ENCODE measurements at places on chromosomes 7 and 10.

DNA sequence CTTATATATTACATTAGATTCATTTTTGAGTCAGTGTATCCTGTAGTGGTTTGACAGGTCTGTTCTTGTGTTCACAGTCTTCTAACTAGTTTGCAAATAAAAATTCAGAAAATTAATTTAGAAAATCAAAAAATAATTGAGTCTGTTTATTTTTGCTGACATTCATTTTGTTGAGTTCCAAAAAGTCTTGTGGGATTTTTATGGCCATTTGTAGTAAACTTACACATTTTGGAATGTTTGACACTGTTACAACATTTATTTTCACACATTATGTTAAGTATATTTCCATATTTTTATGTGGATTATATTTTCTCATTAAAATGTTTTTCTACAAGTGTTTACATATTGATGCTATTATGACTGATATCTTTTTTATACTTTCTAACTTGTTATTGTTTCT, 16.4 kb downstream of the RABGEF1 start:
- DNase-seq: no peak

GRCh38 chr7:27863880-27864279, 123.9 kb downstream of the TAX1BP1 start:
- no peak for DNase-seq

GRCh38 chr10:110753462-110753861, 109.3 kb downstream of the RBM20 start:
- DNase-seq: no peak

DNA sequence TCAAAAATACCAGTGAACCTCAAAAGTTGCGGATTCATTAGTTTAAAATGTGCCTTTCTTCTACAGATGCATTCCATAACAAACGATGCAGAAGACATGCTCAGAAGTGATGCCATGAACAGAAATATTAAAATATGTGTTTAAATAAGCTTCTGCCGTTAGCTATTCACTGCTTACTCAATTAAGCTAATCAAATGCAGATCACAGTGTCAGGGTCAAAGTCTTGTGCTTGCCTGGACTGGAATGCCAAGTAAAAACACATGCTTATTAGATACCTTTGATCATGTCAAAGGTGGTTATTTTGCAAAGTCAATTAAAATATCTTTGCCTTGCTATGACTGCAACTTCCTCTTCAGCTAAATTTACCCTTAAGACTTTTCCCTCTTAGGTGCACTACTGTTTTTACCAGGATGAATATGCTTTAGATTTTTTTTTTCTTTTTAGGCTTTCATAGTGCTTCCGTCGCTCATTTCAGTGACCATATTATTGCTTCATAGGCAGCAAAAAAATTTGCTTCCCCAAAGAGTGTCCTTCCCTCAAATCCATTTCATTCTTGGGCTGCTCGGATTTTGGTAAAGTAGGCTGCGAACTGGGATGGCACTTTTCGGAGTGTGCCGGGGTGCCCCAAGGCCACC, 905 bp downstream of the ASB13 start:
- DNase-seq: no peak

DNA sequence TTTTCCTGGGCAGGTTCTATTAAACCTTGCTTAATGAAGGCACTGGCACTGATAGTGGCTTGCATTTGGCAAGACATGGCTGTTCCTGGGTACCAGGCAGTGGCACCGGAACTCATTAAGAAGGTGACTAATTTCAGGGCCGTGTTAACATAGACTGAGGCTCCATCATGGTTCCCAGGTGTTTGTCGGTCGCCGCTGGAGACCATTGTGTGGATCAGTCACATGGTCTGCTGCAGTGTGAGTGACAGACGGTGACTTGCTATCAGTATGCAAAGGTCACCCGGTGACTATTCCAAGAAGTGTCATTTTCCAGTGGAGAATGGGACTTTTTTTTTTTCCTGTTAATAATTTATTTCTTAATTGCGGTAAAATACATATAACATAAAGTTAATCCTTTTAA, 106.3 kb downstream of the INSYN2A start:
- no peak for DNase-seq

DNA sequence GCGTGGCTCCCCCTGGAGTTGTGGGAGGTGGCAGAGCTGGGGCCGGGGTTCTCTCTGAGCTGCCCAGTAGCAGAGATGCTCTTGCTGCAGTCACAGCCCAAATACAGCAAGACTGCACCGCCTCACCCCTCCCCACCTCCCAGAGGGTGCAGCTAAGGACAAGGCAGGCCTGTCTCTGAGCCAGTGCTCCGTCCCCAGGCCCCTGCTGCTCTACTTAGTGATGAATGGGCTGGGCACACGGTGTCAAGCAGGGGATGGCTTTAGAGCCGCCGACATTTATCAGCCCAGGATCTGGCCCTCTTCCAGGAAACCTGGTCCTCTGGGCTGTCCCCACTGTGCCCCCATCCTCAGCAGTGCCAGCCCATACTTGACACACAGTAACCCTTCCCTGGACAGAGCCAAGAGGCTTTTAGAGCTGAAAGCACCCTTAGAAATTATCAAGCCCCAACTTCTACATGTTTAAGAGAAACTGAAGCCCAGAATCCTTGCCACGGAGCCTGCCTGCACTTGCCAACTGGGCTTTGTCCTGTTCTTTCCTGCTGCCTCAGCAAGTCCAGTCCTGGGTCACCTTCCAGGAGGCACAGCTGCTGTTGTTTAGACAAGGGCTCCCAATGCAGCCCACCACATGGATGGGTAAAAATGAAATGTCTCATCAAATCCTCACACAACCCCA, 137.1 kb upstream of the UNC5B start:
- DNase-seq: no peak

GRCh38 chr10:75074711-75075445, 36.6 kb upstream of the SAMD8 start:
- DNase-seq: no peak

- no peak for DNase-seq
Measured at GRCh38 chr10:58436071-58436470, 50.9 kb downstream of the TFAM start.

GRCh38 chr10:18279173-18279572, 138.9 kb downstream of the CACNB2 start:
- DNase-seq: no peak

- no peak for DNase-seq
Measured at GRCh38 chr10:986137-986825, 2.0 kb upstream of the GTPBP4 start.

GRCh38 chr7:107961405-107961804, 41.6 kb downstream of the LAMB1 start:
- no peak for DNase-seq

GRCh38 chr7:112262855-112263487, 56.5 kb downstream of the ZNF277 start:
- DNase-seq: no peak

DNA sequence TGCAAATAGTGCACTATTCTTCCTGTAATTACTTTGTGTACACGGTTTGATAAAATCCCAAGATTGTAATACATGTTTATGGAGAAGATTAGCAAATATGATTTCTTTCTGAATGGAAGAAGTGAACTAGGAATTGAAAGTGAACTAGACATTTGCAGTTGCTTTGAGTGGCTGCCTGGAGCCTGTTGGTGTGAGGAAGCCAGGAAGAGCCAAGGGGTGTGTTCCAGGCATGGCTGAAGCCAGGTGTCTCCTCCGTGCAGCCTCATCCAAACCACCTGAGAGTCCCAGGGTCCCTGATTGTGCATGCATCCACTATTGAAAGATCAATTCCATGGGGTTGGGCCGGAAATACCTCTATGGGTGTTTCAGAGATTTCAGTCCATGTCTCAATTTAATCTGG, 253.1 kb upstream of the SHH start:
- no peak for DNase-seq

GRCh38 chr10:126016156-126016805, 119.9 kb downstream of the FANK1 start:
- DNase-seq: no peak

GRCh38 chr10:120789303-120790203, 61.6 kb upstream of the WDR11 start:
- DNase-seq: no peak

DNA sequence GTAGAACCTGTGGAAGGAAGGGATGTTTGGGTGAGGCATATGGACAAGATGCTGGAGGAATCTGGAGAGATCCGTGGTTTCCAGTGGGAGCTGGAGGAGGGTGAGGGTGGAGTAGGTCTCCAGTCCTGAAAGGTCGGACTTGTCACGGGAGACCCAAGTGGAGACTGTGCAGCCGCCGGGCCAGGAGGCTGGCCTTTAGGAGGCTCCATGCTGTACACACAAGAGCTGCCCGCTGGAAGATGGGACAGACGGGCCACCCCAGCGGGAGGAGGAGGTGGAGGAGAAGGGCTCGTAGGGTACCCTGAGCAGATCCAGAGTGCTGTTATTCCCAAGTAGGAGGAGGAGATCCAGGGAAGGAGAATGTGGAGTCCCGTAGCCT, 106.7 kb downstream of the NKX6-2 start:
- no peak for DNase-seq

DNA sequence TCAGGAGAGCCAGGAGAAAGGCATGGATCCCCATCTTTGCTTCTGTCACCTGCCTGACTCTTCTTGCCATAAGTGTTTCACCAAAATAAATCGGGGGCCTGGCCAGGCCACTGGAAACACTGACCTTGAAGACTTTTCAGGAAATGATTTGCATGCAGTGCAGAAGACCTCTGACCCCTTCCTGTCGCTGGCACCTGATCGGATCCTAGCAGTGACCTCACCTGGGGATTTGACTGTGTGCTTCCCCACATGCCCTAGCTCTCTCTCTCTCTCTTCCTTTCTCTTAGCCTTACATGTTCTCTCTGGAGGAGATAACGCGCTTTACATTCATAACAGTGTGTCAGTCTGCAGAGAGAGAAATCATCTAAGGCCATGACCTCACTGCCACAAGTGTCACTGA, 243.0 kb downstream of the PRPF18 start:
- DNase-seq: no peak

DNA sequence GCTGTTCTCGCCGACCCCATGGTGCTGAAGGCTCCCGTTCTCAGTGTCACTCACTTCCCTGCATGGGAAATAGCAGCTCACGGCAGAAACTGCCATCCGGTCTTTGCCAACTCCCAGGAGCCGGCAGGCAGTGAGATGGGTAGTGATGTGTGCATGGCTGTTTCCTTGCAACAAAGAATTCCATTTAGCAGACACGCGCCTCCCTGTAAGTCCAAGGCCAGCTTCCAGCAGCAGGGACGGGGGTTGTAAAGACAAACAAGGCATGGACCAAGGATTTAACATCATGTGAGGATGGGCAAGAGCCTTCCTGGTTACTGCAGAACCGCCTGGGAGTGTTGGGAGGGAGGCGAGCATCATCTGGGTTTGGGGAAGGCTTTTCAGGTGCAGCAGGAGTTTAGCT, 273.1 kb downstream of the GLRX3 start:
- no peak for DNase-seq

GRCh38 chr7:87206361-87206760, 13.2 kb downstream of the TMEM243 start:
- no peak for DNase-seq

- no peak for DNase-seq
Measured at GRCh38 chr10:109996225-109996624, 11.6 kb upstream of the ADD3 start.

DNA sequence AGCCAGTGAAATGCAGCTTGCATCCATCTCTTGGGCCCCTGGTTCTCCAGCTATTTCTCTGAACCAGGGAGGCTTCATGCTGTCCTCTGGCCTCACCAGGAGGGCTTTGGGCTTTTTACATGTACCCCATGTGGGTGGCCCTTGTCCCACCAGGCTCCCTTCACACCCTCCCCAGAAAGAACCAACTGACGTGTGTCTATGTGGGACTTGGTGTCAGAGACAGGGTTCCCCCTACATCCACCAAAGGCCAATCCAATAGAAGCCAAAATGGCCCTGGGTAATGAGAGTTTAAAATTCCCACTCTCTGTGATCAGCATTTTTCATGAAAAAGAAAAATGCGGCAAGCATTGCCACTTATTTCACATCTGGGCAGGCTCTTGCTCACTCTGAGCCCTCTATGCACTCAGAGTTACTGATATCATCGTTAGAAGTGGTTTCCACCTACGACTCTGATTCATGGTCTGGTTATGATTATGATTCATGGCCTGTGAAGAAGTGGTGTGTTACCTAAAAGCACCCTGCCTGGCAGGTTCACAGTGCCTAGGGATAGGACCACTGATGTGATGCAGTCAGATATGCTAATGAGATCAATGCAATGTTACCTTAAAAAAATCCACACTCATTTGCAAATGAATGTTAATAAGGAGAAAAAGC, 133.5 kb downstream of the BUB3 start:
- no peak for DNase-seq

- no peak for DNase-seq
Measured at GRCh38 chr7:143318661-143319060, 2.8 kb downstream of the CLCN1 start.

- no peak for DNase-seq
Measured at GRCh38 chr10:86583983-86584382, 62.4 kb upstream of the WAPL start.

DNA sequence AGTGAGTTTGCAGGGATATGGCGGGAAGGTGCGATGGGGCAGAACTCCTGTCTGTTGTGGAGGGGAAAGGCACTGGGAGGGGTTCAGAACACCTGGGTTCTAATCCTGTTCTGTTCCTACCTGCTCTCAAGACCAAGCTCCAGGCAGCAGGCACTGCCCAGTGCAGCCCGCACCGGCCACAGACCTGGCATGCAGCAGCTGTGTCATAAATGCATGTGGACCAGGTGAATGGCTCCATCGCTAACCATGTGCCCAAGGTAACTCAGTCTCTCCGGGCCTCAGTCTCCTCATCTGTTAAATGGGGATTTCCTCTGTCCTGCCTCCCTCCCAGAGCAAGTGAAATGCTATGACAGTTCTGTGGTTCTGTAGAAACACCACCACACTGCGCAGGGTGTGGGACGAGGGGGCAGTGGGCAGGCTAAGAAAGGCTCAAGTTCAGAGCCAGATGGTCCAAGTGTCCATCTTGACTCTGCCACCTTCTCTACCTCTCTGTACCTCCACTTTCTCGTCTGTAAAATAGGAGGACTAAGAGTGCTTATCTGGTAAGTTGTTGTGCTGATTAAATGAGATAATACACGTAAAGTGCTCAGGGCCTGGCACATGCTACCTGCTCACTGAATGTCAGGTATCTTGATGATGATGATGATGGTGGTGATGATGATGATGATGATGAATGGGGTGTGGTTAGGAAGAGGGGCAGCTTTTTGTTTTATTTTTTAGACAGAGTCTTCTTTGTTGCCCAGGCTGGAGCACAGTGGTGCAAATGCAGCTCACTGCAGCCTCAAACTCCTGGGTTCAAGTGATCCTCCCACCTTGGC, 22.9 kb downstream of the ATP6V1F start:
- DNase-seq: no peak

GRCh38 chr10:63173468-63174232, 40.5 kb downstream of the NRBF2 start:
- DNase-seq: no peak

Data from hematopoietic multipotent progenitor cell treated with erythropoietin and hydrocortisone succinate and interleukin-3 and kit ligand, for 15 days (in vitro differentiated cells).